Astrocyte (in vitro differentiated cells and primary cell): ENCODE measurements at places on chromosomes 2 and 18. TPM values are rescaled to one million over a fixed set of nuclear protein-coding genes. Genes with fewer than 3 reads are reported as not detected.

GRCh38 chr2:201733544-201733943 lies 35.1 kb upstream of the MPP4 start:
- DNase-seq, result peak; percentile 50

GRCh38 chr2:55116966-55117365 lies 66.7 kb upstream of the RTN4 start:
- DNase-seq, result no peak

- DNase-seq, result no peak
These were observed 6.6 kb downstream of the NR4A2 start for GRCh38 chr2:156325688-156326525.

GRCh38 chr2:29000481-29000880 lies 19.4 kb downstream of the TOGARAM2 start:
- no peak for DNase-seq

GRCh38 chr2:105777031-105777482 lies 32.3 kb downstream of the NCK2 start:
- DNase-seq, result no peak

- DNase-seq, result no peak
These were observed 9.4 kb upstream of the TMEM163 start for GRCh38 chr2:134728163-134728562.

DNA sequence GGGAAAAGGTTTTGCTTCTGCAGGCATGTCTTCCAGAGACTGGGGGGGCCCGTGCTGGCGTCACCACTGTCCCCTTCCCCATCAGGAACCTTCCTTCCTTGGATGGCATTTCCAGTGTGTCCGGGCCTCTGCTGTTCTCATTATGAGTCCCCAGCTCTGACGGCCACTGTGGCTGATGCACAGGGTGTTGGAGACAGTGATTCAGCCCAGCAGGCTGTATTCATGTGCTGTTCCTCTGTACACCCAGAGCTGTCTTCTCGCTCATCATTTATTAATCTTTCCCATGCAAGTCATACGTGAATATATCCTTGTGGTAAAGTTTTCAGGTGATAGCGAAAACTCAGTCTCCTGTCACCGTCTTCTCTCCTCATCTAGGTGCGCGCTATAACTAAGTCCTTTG lies 57.7 kb downstream of the ASAP2 start:
- peak; percentile 44 for DNase-seq

DNA sequence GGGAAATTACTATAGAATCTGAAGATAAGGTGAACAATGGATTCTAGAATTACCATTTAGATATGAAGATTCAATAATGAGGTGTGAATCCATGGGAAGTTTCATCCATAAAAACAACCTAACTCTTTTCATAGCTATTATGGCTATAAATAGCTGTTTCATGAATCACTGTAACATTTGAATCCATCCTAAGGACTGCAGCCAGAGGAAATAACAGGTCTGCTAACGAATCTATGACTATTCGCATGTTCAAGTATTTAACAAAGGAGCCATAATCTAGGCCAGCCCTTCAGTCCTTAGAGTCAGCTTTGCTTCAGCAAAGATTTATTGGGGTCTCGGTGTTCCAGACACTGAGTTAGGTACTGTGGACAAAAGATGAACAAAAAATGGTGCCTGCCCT lies 87.1 kb downstream of the MYOM1 start:
- peak; percentile 26 for DNase-seq

DNA sequence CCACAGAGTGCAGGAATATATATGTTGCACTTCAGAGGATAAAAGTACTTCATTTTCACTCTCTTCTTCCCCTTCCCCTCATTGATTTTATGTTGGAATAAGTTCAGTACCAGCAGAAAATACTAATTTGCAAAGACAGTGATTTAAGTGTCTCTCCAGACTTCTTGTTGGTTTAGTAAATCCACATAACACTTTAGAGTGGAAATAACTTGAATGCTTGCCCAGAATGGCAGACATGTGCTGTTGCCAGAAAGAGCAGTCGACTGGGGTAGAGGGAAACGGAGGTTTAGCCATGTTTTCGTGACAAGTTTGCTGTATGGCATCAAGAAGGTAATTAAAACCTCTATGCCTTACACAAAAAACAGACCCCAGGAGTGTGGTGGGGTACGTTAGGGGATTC lies 246.0 kb upstream of the CXCR4 start:
- peak; percentile 41 for DNase-seq

GRCh38 chr18:44557616-44558151 lies 123.0 kb upstream of the SETBP1 start:
- no peak for DNase-seq

The FEV gene
- not detected in 2 replicates for total RNA-seq

The PCARE gene
- not detected in 2 replicates for total RNA-seq
